M059J (cell line): ENCODE measurements at places on chromosomes 4 and X. TPM values are rescaled to one million over a fixed set of nuclear protein-coding genes. Genes with fewer than 3 reads are reported as not detected.

The MAGEC2 gene
- total RNA-seq: 70.6 and 77.9 TPM in 2 replicates

The USP17L24 gene
- not detected in 2 replicates for total RNA-seq

GRCh38 chrX:135354288-135354687, 45.0 kb downstream of the ETDC start:
- no peak for DNase-seq

The SYP gene
- total RNA-seq: 0.25 and 0.54 TPM in 2 replicates

- DNase-seq: no peak
Observed at GRCh38 chrX:5775846-5776430, 452.7 kb downstream of the NLGN4X start.

DNA sequence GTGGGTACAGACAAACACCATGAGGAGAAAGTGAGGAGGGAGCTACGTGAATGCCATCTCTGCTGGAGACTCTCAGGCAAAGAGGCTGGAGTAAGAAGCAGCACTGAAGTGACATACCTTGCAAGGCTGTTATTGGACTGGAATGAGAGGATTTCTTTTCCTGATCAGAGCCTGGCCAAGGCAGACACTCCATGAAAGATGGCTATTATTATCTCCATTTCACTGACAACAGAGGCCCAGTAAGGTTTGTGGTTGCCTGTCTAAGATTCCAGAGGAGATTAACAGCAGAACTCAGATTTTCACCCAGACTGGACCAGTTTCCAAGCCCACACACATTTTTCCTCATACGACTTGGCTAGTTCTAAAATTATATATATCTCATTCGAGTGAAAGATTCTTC, 162.0 kb upstream of the EOLA2 start:
- no peak for DNase-seq

The GPR143 gene
- 0.20 TPM in 1 of 2 replicates, not detected in the other for total RNA-seq
